Stimulated activated CD4-positive, alpha-beta T cell treated with anti-CD3 and anti-CD28 coated beads, Interleukin-12 subunit alpha, Interleukin-12 subunit beta, amount 100 ng/mL, for 24 hours (primary cell): ENCODE measurements at places on chromosomes 4 and X.
A peak's percentile ranks its signal among the peaks of the same experiment; 100 is the strongest.

- DNase-seq = no peak
Measured at GRCh38 chr4:99950913-99951254, 809 bp upstream of the H2AZ1 start.

- no peak for DNase-seq
Measured at GRCh38 chrX:20362268-20363267, 95.9 kb upstream of the RPS6KA3 start.

- no peak for DNase-seq
Measured at GRCh38 chr4:109207061-109207460, 95.4 kb downstream of the COL25A1 start.

DNA sequence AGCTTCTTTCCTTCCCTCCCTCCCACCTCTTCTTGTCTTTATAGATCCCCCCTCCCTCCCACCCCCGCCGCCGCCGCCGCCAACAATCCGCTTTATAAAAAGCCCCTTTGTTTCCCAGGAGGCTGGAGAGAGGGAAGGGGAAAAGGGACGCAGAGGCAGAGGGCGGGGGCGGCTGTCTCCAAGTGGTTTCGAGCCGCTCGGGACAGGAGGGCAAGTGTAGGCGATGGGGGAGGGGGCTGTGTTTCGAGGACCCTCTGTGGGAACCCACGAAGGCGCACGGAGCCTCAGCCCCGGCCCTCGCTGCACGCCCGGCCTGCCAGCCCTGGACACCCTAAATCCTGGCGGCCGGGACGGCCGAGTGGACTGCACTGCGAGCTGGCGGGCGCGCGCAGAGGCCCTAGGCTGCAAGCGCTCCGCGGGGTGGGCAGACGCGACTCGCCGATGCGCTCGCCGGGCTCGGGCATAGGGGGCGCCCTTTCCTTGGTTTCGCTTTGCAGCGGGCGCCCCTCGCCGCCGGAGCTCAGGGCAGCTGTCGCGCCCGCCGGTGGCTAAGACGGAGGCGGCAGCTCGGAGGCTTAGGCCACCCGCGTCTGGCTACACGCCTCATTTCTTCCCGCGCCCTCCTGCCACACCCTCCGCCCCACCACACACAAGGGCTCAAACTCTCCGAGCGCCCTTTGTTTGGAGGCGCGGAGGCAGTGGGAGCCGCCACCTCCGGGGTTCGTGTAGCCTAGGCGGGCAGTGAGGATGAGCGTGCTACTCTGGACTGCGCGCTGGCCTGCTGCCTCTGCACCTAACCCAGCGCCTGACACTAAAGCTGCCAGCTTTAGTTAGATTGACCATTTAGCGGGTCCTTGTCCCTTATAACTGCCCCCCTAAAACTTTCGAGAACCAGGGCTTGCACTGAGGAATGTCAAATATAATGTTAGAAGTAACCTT lies 2.2 kb downstream of the MAMLD1 start:
- peak; percentile 50 for DNase-seq

GRCh38 chr4:69858690-69859089 lies 1.3 kb downstream of the SULT1E1 start:
- DNase-seq = no peak

GRCh38 chrX:64427281-64427680 lies 32.0 kb upstream of the MTMR8 start:
- DNase-seq = no peak

- DNase-seq = no peak
Measured at GRCh38 chrX:48728653-48729052, 32.1 kb downstream of the SUV39H1 start.

DNA sequence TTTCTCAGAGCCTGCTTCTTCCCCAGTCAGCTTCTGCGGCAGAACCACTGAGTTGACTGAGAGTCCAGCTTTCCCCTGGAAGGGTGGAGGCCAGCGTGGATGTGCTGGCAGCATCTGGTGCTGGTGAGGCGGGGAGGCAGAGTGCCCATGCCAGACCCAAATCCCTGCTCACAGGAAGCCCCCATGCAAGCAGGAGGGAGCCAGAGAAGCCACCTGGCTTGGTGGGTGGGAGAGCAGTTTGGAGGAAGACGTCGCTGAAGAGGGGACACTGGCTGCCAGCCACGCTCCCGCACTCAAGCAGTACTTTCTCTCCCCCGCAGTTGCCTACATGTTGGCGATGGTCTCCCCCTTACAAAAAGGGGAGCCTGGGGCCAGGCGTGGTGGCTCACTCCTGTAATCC lies 6.0 kb downstream of the PDZD4 start:
- no peak for DNase-seq

DNA sequence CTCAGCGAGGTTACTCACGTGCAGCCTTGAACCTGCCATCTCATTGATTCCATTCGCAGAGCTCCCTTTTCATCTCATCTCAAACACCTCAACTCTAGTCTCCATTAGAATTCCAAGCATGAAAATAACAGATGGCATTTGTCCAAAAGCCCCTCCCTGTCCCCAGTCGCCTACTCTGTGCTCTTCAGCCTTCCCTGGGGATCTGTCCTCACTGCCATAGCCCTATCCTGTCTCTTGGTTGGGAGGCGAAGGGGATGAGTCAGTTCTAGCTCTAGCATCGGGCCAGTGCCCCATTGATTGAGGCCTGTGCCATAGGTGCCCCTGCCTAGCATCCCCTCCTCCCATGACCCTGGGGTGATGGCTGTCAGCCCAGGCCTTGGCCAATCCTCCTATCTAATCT lies 134.0 kb upstream of the PJA1 start:
- no peak for DNase-seq

- no peak for DNase-seq
Measured at GRCh38 chr4:31647786-31648185, 927.6 kb downstream of the PCDH7 start.

- DNase-seq = no peak
Measured at GRCh38 chr4:85905761-85906160, 430.8 kb downstream of the ARHGAP24 start.

GRCh38 chrX:10633722-10634121 lies 13.3 kb upstream of the MID1 start:
- no peak for DNase-seq

DNA sequence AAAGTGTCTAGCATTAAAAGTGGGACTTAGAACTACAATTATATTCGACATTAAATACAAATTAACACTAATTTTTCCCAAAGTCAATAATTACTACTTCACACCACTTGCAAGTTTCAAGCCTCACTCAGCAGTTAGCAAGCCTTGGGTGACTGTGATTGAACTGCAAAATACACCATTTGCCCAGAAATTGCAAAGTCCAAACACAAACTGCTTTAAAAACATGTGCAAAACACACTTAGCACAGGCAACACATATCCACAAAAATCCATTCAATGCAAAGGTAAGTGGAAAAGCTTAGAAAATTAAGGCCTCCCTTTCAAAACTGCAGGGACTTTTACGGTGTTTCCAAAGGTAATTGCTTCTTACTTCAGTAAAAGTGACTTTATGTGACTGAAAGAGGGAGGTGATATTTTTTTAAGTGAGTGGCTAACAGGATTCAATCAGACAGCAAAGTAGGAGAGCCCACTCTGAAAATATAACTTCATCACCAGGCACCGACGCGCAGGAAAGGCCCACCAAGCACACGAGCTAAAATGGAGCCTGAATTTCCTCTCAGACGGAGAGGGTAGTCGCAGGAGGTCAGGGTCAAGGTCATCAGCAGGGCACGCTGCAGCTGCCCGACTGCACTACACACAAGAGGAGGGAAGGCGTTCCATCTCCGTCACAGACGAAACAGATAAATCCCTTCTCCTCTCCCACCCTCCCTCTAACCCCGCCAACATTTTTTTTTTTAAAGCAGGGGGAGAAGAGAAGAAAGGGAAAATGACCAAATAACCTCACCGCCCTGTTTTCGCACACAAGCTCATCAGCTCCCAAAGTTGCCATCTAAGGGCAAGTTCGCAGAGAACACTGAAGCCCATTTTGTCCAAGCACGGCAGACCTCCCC lies 3.1 kb downstream of the ZNF827 start:
- DNase-seq = no peak

DNA sequence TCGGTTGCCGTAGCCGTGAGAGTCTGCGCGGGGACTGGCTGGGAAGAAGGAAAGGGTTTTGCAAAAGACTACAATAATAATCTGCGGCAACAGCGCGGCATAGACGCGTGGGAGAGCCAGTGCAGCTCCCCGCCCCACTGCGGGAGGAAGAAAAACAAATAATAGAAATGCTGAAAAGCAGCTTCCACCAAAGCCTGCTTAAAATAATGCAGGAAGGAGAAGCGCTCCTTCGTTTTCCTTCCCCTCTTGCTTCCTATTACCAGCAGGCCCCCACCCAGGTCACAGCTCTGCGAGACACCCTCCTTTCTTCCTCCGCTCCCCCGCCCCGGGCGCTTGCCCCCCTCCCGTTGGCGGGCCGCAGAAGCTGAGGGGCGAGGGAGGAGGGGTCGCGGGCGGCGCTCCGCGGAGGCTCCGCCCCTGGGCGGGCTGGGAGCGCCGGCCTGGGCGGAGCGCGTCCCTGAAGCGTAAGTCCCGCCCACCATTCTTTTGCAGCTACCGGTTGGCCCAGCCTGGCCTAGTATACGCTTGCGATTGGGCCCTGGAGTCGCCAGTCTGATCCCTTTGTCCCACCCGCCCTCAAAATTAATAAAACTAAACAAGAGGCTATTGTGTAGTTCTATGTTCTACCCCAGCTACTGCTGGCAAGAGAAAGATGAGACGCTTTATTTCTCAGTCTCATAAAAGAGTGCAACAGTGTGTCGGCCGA lies 636 bp upstream of the AMOT start:
- peak; percentile 56 for DNase-seq

GRCh38 chr4:120724656-120725055 lies 197.9 kb downstream of the PRDM5 start:
- DNase-seq = no peak

DNA sequence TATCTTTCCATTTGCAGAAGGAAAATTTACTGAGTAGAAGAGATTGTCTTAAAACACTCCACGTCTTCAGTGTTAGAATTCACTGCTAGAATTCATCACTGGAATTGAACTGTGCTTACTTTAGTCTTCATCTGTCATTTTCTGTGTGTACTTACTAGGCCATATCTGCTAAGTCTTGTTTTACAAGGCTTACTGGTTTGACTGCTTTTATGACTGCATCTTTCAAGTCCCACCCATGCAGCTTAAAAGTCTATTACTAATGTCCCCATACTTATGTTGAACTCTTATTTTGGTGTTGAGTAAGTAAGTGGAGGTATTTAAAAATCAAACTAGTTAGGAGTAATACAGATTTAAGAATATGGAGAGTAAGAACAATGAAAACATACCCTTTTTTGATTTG lies 14.6 kb downstream of the CLCN3 start:
- no peak for DNase-seq

DNA sequence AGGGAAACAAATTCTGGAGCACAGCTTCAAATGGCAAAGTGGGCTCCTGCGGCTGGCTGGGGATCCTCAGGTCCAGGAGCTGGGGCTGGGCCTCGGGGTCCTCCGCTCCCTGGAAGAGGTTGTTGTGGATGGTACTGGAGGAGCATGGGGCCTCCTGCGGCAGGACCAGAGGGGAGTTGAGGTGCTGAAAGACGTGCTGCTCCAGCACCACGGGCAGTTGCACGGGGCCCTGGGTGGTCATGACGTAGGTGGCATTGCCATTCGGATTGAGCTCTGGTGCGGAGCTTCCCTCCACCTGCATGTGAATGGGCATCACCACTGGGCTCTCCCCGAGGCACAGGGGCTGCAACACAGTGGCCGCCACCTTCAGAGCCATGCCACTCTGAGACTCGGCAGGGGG lies 59.7 kb downstream of the RAI2 start:
- DNase-seq = no peak

- no peak for DNase-seq
Measured at GRCh38 chr4:185068837-185069236, 50.5 kb downstream of the HELT start.

DNA sequence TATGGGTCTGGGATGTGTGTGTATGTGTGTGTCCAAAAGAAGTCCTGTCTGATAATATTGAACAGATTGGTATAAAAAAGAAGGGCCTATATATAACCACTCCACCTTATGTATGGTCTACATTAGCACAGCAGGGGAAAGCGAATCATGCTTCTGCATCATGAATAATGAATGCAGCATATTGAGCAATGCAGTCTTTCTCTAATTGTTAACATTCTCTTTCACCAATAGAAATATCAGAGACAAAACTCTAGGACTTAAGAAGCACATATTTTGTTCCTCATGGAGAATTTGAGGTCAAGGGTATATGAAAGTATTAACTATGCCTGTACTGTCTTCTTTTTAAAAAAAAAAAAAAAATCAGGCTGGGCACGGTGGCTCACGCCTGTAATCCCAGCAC lies 264.3 kb upstream of the NOCT start:
- DNase-seq = no peak

- DNase-seq = no peak
Measured at GRCh38 chrX:18297251-18297650, 57.2 kb downstream of the SCML2 start.

DNA sequence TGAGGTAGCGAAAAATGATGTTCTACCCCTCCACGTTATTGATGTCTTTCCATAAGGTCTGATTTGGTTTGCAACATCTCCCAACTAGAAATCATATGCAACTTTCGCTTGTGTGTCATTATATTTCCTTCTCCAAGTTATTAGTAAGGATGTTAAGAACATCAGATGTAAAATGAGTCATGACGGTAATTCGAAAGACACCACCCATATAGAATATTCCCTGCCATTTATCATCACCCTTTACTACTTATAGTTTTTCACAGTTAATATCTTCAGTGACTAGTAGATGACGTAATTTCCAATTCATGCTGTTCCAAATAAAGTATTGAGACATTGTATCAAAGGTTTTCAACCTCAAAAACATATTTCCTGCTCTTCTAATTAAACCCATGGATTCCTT lies 146.7 kb upstream of the MAP3K15 start:
- no peak for DNase-seq

- DNase-seq = no peak
Measured at GRCh38 chr4:181677621-181678020, 565.6 kb upstream of the TENM3 start.

DNA sequence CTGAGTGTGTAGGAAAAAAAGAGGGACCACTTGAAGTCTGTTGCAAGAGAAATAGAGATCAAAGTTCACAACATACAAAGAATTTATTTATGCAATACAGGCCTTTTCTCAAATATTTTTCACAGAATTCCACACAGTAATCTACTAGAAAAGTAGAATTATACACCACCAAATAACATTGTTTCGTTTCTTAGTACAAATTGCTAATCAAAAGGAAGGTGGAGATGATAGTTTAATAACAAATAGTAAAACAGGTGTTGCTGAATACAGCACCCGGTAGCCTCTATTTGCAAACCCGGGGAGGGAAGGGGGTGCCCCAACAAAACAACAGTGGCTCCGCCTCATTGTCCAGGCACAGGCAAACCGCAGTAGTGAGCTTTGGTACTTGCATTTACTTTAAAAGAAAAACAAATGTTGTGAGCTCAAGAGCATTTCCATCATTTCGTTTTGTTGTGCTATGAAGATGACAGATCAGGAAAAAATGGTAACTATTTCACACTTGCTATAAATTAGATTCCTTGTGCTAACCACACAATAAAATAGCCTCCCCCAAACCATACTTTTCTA lies 186.4 kb downstream of the DCLK2 start:
- DNase-seq = no peak

GRCh38 chr4:121764702-121765367 lies at the start of gene SMIM43:
Gene SMIM43, minus strand, starts transcription at chr4:121765164. Its CDS starts 59 bp downstream, at chr4:121765105.
- DNase-seq = no peak

GRCh38 chrX:65098851-65099250 lies 122.6 kb upstream of the ZC4H2 start:
- DNase-seq = no peak

- DNase-seq = no peak
Measured at GRCh38 chrX:13055486-13055885, 11.1 kb upstream of the FAM9C start.

GRCh38 chr4:164058776-164059445 lies 564.4 kb downstream of the TMA16 start:
- no peak for DNase-seq

GRCh38 chr4:170420255-170420693 lies 330.5 kb upstream of the AADAT start:
- DNase-seq = no peak
